ENCODE measurements at places on chromosomes 5 and 9. TPM values are rescaled to one million over a fixed set of nuclear protein-coding genes. Genes with fewer than 3 reads are reported as not detected.

Gene HTR4
- total RNA-seq, result not detected

Gene PWWP2A
- 19.5 TPM for total RNA-seq

Gene CYLC2
- not detected for total RNA-seq

Gene FOXI1
- not detected for total RNA-seq

Gene STK32A
- total RNA-seq, result not detected

Gene CNTNAP3B
- not detected for total RNA-seq

Gene IL3
- not detected for total RNA-seq

Gene PKD2L2
- not detected for total RNA-seq

Gene FAM151B
- not detected for total RNA-seq

Gene TNFSF15
- total RNA-seq, result 1.1 TPM

Gene TCF7
- 93.4 TPM for total RNA-seq

Gene SH3GL2
- total RNA-seq, result not detected

Gene NUTM2G
- total RNA-seq, result not detected

Gene DOCK2
- total RNA-seq, result 318 TPM

Gene CMYA5
- total RNA-seq, result 0.18 TPM

Gene CYSTM1
- total RNA-seq, result 12.2 TPM

Gene SOHLH1
- not detected for total RNA-seq

Gene ENTREP1
- not detected for total RNA-seq

Gene PTPN3
- not detected for total RNA-seq

Gene XRCC4
- 12.6 TPM for total RNA-seq

Gene NDST1
- total RNA-seq, result 0.63 TPM

Gene MELK
- total RNA-seq, result 74.9 TPM

Gene TMEM252
- total RNA-seq, result not detected

Gene STPG3
- not detected for total RNA-seq

Gene TAS2R1
- total RNA-seq, result not detected

Gene NDUFAF2
- total RNA-seq, result 17.1 TPM

Gene PTGS1
- total RNA-seq, result 0.26 TPM

Gene SOX30
- 0.10 TPM for total RNA-seq

Gene UGT3A1
- not detected for total RNA-seq

Gene DMRT2
- total RNA-seq, result not detected

Gene FYB1
- 215 TPM for total RNA-seq

Gene FOXD4L4
- total RNA-seq, result 0.10 TPM

Gene TNIP1
- total RNA-seq, result 138 TPM

Gene DDX41
- total RNA-seq, result 149 TPM

Gene ZDHHC11B
- not detected for total RNA-seq

Gene TAF11L5
- not detected for total RNA-seq

Gene MARCHF3
- 2.4 TPM for total RNA-seq

Gene TTC23L
- not detected for total RNA-seq

Gene AP3B1
- total RNA-seq, result 42.9 TPM

Gene SLCO6A1
- total RNA-seq, result not detected

Gene PCDHB14
- total RNA-seq, result not detected

Gene EGFLAM
- not detected for total RNA-seq

Gene ARAP3
- 8.5 TPM for total RNA-seq

Gene HTR1A
- not detected for total RNA-seq

Gene PCDHGB5
- total RNA-seq, result not detected

Gene IL5
- 0.71 TPM for total RNA-seq

Gene FOXD4
- total RNA-seq, result 0.52 TPM

Gene IFNK
- not detected for total RNA-seq

Gene BTNL9
- total RNA-seq, result not detected

Gene IL13
- 1.6 TPM for total RNA-seq

Gene CDKN2B-AS1
- 6.9 TPM for total RNA-seq

Gene IRX2
- total RNA-seq, result not detected
